Hematopoietic multipotent progenitor cell treated with erythropoietin and hydrocortisone succinate and interleukin-3 and kit ligand, for 17 days (in vitro differentiated cells): ENCODE measurements at places on chromosomes 1 and 21.

DNA sequence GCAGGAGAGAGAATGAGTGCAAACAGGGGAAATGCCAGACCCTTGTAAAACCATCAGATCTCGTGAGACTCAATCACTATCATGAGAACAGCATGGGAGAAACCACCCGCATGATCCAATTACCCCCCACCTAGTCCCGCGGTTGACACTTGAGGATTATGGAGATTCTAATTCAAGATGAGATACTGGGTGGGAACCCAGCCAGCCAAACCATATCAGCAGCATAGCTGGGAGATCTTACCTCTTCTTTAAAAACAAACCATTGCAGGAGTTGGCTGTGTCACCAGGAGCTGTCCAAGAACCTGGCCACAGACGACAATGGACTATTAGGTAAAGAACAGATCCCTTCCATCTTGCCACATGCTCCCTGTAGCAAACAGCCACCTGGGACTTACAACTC lies 422.7 kb downstream of the MATN1 start:
- no peak for DNase-seq

DNA sequence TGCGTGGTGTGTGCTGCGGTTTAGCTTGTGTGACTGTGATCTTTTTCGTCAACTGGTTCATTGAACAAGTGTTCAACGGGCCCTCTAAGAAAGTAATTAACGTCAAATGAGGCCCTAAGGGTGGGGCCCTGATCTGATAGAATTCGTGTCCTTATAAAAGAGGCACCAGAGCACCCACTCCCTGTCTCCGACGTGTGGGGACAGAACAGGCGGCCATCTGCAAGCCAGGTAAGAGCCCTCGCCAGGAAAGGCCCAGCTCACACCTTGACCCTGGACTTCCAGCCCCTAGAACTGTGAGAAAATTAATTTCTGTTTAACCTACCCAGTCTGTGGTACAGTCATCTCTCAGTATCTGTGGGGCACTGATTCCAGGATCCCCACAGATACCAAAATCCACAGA lies 20.4 kb upstream of the SAMD11 start:
- no peak for DNase-seq

DNA sequence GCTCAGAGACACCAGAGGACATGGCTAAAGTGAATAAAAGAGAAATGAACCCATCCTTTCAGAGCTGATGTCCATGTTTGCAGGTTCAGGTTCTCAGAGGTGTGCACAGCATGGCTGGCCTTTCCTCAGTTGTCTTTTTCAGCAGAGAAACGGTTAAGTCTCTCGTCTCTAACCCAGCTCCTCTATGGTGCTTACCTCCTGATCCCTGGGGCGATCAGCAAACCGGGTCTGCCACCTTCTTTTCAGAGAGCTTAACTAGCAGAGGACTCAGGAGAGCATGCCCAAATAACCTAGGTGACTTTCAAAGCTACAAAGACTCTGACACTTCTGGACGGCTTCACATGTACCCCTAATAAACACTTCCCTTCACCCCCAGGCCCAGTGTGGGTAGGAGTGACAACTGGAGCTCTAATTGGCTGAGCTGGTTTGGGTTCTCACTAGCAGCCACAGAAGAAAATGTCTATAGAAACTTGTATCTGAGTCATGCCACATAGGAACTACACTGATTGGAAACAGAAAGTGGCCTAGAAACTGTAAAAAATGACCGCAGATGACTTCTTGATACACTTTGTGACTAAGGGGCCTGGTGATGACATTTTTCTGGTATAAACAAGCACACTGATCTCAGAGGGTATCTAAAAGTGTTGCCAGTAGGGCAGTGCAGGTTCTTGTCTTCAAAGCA lies at the start of gene AIM2:
AIM2 (minus strand) TSS at position 329 of the 682 bp plus-strand sequence. CDS start 3,267 bp downstream, outside the sequence.
- no peak for DNase-seq

DNA sequence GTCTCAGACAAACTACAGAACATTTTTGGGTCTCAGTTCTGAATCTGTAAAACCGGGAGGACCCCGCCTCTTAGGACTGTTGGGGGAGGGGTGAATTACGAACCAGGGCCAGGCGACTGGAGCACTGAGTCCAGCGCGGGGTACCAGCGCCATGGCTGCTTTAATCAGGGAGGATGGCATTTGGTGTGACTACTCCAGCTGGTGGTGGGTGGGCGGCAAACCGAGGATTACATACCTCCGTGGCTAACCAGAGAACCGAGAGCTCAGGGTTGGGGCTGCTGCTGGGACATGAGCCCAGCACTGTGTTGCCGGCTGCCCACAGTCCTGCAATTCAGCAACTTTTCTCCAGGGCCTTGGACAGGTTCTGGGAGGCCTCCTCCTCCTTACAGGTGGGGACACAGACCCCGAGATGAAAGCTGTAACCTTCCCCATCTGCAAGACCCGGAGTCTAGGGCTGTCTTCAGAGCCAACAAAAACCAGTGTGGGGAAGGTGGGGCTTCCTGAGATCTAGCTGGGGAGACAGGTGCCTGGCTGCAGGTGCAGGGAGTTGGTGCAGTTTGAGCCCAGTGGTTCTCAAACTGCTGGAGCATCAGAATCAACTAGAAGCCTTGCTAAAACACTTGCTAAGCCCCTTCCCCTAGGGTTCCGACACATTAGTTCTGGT lies 273.5 kb downstream of the FOXD2 start:
- DNase-seq, result no peak

DNA sequence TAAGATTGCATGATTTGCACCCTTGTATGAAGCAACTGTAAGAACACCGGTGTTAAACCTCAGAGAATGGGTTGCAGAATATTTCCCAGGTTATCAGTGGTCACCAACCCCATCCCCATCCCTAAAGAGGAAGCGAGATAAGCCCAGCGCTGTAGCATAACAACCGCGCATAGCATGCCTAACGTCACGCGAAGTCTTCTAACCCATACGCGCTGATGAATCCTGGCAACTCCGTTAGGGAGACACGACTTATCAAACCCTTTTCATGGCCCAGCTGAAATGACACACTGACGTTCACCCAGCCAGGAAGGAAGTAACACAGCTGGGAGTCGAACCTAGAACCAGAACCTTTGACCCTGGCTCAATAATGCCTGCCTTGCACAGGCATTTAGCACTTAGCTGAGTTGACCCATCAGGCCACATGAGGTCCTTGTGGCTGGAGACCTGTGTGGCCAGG lies 24.2 kb downstream of the TMEM51 start:
- no peak for DNase-seq

- DNase-seq, result no peak
Measured at GRCh38 chr1:78549891-78550290, 59.1 kb downstream of the PTGFR start.

DNA sequence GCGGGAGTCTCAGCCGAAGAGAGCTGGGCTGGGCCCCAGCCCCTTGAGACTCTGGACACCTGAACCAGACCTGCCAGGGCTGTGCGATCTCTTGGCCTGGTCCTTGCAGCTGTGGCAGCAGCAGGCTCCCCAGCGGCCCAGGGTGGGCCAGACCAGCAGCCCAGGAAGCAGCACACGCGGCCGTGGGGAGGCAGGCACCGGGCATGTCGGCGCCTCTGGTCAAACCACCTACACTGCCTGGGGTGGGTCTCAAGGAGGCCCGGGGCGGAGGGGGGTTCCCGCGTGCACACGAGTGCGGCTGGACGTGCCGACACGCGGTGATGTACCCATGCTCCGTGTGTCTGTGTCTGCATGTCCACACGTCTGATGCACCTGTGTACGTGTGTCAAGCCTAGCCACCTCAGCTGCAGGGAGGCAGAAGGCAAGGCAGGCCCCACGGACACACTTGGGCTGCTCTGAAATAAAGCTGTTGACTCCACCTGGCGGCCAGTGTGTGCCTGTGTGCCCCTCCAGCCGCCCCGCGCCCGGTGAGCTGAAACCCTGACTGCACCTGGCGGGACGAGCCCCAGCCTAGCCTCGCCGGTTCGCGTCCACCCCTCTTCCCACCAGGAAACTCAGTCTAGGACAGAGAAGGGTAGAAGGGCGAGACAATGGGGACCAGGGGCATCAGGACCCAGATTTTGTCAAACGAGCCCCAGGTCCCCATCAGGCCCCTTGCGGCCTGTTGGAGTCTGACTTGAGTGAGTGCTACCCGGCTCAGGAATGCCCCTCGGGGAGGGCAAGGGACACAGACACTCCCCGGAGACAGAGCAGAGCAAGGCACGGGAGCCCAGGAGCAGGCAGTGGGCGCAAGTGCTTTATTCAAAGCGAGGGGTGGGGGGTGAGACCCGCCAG lies 11.6 kb downstream of the SCNN1D start:
- peak; percentile 44 for DNase-seq
